Smooth muscle cell of the brain vasculature (primary cell): ENCODE measurements at places on chromosomes 3 and 15.

GRCh38 chr3:189776149-189776824 lies 145.1 kb downstream of the TP63 start:
- DNase-seq = no peak

DNA sequence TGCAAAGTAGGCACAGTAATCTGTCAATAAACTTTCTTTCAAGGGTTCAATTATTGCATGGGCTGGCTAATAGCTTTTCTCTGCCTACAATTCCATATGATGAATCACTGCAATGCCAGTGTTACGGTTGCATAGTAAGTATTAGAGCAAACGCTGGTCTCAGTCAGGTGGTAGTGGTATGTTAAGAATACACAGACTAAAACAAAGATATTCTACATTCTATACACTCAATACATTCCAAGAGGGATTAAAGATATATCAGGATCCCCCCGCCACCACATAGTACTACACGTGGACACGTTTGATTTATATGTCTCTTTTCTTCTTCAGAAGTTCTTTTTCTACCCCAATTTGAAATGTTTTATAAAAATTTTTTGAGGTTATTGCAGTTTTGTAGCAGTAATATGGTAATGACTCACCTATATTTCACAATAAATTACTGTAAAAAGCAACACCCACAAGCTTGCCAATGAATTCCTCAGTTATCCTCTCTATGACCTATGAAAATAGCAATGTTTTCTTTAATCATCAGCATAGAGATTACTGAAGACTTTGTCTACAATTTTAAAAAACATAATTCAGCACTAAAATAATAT lies 68.2 kb downstream of the CD200R1L start:
- no peak for DNase-seq

GRCh38 chr3:39501968-39502837 lies 34.7 kb downstream of the MOBP start:
- DNase-seq = no peak

- DNase-seq = no peak
Measured at GRCh38 chr3:58322793-58323192, 9.9 kb upstream of the PXK start.

DNA sequence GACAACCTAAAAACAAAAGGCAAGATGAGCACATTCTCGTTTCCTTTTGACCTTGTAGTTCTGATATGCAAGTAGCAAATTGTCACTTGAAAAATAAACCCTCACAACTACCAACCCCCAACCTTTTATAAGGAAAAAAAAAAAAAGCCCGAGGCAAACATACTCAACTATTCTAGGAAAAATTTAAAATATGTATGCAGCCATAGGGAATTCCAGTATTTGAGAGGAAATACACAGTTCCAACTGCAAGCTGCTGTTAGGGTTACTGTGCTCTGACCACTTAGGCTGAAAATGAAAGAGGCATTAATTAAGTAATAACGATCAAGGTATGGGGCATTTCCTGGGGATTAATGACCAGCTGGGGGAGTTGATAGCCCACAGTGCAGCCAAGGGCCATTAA lies 281.9 kb upstream of the DPH6 start:
- no peak for DNase-seq

DNA sequence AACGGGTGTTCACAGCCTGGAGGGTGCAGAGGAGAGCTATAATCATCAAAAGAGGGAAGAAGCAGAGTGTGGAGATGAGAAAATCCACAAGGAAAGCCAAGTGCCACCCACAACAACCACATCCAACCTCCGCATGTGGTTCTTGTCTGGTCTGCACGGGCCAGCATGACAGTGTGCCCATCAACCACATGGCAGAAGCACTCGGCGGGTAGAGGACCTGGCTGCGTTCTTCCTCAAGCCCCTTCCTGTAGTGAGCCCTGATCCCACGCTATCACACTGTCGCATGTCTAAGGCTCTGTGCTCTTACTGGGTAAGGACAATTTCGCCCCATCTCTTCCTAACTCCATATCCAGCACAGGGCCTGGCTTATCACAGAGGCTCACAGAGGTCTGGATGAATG lies 41.9 kb downstream of the PTPN23 start:
- no peak for DNase-seq

- no peak for DNase-seq
Measured at GRCh38 chr15:88341006-88341405, 84.5 kb upstream of the NTRK3 start.

DNA sequence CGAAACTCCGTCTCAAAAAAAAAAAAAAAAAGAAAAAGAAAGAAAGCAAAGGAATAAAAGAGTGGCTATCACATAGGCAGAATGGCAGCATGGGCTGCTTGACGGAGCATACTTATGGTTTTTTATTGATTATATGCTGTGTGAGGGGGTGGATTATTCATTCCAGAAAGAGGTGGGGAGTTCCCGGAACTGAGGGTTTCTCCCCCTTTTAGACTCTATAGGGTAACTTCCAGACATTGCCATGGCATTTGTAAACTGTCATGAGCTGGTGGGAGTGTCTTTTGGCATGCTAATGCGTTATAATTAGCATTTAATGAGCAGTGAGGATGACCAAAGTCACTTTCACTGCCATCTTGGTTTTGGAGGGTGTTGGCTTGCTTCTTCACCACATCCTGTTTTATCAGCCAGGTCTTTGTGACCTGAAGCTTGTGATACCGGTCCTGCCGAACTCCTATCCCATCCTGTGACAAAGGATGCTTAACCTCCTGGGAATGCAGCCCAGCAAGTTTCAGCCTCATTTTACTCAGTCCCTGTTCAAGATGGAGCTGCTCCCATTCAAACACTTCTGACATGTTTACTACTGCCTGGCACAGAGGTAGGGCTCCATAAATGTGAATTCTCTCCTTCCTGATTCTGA lies 15.8 kb upstream of the ABHD17C start:
- DNase-seq = no peak

- DNase-seq = no peak
Measured at GRCh38 chr3:40681658-40682055, 156.9 kb downstream of the ZNF621 start.

DNA sequence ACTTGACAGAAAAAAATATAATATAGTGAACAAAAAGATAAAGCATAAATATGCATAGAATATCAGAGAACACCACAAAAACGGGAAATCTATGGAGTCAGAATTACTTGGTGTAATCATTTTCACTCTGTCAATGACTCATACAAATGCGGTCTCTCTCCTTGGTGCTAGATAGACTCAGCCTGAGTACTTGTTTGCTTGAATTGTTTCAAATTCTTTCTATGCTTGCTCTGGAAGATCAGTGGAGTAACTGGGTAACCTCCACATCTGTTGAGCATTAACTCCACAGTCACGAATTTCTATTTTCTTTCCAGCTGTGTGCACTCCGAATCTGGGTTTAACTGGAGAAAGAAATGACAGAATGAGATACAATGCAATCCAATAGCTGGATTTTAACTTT lies 760.4 kb downstream of the ZPLD1 start:
- DNase-seq = peak; percentile 13

DNA sequence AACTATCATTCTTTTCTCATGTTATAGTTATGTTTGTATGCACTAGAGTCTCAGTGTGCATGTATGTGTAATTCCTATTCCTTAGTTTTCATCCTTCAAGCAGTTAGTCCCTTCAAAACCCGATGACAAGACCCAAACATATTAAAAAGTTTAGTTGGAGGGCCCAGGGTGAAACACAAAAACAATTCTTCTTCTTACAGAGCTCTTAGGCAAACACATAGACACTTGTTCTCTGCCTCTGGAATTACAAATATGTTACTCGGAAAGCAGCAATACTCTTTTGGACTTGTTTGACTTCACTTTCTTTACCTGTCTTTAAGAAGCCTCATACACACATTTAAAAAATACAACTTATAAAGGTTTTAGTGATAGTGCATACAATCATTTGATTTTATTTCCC lies 763 bp upstream of the CNTN6 start:
- no peak for DNase-seq

GRCh38 chr3:143332026-143332425 lies 212.5 kb downstream of the CHST2 start:
- no peak for DNase-seq

- peak; percentile 32 for DNase-seq
Measured at GRCh38 chr15:72599855-72600464, 54.5 kb upstream of the GOLGA6B start.

- no peak for DNase-seq
Measured at GRCh38 chr15:65881766-65882434, 12.6 kb downstream of the RAB11A start.

DNA sequence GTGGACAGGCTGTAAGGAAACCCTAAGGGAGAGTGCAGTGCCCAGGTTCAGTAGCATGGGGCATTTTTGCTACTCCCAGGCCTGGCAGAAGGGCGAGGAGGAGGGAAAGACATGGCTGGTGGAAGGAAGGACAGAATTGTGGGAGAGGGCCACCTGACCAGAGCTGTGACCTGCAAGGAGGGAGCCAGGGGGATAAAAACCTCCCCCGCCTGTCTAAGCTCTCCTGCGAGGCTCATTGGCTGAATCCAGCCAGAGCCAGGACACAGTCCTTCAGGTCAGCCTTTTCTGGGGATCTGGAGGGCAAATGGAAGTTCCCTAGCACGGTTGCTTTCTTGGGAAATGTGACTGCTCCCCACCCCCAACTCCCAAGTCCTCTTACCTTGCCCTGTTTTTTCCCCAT lies 13.3 kb upstream of the ANKDD1A start:
- no peak for DNase-seq

- no peak for DNase-seq
Measured at GRCh38 chr3:190077395-190078045, 43.2 kb downstream of the P3H2 start.

DNA sequence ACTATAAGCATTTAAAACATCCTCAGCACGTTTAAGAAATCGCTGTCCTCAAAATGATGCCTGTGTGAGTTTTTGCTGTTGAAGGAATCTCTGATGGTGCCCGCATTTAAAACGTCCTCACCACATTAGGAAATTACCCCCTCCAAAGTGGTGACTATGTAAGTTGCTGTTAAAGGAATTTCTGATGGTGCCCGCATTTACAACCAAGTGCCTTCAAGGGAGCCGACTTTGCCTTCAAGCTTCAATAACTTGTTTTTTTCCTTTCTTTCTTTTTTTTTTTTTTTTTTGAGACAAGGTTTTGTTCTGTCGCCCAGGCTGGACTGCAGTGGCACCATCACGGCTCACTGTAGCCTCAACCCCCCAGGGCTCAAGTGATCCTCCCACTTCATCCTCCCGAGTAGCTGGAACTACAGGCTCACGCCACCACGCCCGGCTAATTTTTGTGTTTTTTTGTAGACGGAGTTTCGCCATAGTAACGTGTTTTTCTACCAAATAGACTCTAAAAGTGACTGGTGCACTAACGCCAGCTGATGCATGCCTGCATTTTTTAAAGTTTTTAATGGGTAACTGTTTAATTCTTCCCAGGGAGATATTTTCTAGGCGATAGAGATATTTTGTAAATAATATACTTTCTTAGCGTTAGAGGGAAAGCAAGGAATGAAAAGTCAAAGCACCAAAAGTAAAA lies 19.0 kb upstream of the TSEN2 start:
- DNase-seq = no peak

DNA sequence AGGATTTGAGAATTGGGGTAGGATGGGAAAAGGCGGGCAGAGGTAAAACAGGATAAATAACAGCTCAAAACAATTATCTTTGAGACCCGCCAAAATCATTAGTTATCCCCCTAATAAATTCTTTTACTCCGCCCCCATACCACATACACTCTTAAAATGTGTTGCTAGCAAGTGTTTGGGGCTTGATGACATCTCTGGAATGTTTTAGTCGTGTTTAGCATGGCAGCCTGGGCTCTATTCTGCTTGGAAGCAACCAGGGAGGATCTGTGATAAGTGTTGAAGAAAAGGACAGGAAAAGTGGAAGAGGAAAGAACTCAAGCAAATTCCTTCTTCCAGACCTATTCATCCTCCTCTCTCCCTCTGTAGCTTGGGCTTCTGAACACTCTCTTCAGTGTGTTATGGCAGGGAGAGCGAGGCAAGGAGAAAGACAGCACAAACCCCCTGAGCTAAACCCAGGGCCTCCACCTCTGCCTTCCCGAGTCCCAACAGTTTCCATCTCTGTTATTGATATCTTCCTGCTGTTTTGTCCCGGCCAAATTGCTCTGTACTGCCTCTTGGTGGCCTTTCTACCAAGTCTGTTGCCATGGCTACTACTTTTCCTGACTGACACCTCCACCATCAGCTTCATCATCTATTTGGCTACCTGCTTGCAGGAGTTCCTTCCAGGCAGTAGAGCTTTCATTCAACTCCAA lies 135.8 kb downstream of the RPL22L1 start:
- DNase-seq = no peak

DNA sequence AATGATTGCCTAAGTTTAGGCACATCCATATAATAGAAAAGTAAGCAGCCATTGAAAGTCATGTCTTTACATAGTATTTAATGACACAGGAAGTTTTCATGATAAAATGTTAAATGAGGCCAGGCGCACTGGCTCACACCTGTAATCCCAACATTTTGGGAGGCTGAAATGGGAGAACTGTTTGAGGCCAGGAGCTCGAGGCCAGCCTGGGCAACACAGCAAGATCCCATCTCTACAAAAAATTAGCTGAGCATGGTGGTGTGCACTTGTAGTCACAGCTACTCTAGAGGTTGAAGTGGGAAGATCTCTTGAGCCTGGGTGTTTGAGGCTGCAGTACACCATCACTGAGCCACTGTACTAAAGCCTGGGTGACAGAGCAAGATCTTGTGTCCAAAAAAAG lies 59.4 kb downstream of the SETMAR start:
- DNase-seq = no peak

DNA sequence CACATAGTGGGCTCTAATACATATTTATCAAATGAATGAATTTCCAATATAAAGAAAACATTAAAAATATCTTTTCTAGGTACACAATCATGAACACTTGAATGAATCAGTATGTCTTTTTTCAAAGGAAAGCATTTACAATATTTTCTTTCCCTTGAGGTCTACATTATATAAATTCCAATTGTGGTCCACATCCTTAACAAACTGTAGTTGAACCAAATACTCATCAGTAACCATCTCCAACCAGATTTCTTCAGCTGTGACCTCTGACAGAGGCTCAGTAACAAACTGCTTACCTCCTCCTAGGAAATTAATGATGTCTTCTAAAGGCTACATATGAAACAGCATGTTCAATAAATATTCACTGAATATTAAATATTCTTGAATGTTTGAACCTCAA lies 58.8 kb downstream of the CFAP20DC start:
- DNase-seq = no peak

- DNase-seq = no peak
Measured at GRCh38 chr15:80547264-80547663, 143.1 kb downstream of the ARNT2 start.

DNA sequence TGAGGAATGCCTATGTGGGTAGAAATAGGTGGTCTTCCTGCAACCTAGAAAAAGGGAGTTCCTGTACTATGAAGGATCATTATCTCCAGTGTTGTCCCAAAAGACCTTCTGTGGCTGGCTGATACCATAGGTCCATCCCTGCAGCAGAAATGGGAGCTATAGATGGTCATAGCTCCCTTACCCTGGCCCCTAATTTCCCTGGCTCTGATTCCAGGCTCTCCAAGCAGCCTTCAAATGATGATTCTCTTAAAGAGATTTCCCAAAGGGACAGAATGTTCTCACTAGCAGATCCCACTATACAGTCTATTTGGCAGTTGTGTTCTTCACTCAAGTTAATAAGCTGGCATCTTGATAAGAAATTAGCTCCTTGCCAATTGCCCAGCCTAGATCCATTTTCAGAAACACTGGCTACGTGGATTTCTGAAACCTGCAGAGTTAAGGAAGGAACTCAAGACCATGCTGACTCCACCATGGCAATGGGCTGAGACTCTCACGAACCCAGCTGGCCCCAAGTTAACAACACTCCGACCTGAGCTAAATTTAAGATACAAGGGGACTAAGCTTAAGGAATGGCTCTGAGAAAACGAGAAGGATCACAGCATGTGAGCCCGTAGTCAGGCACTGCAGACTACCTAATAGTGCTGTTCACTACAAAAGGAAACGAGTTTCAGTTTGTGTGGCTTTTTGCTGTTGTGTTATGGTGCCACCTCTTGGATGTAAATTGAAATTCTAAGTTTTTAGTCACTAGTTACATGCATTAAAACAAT lies 11.4 kb downstream of the C15orf40 start:
- peak; percentile 32 for DNase-seq
